ENCODE measurements at places on chromosomes 16 and 17.

GRCh38 chr16:48395375-48395774 is 10.2 kb upstream of the SIAH1 start:
- DNase-seq: no peak

DNA sequence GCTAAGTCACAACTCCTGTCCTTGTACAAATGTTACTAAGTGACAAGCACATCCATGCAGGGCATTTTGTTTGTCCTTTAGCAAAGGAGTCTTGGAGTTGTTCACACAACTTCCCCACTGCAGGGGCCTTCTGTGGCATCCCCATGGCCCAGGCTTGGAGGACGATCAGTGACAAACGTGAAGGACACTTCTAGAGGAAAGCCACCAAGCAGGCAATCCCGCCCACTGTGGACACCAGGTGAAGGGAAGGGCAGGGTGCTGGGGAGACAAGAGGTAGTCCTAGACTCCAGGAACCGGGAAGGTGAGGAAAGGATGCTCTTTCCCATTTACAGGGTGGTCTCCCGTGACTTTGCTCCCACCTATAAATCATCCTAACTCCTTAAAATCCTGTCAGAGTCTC is 4.1 kb downstream of the WDR45B start:
- no peak for DNase-seq

GRCh38 chr16:30715750-30716445 is 16.9 kb downstream of the SRCAP start:
- DNase-seq: peak; percentile 25

DNA sequence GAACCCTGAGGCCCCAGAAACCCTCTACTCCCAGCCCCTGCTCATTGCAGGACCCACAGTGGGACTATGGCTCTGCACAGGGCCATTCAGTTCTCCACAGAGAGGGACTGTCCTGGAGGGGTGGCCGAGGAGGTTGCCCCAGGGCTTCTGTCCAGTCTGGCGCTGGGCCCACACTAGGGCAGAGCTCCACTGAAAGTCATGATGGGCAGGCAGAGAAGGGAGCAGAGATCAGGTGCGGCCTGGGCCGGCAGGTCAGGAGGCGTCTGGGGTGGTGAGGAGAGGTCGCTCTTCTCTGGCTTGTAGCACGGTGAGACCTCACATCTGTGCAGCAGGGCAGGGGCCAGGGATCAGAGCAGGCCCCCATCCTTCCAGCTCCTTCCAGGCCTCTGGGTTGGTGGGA is 13.0 kb upstream of the PIK3R6 start:
- DNase-seq: no peak

DNA sequence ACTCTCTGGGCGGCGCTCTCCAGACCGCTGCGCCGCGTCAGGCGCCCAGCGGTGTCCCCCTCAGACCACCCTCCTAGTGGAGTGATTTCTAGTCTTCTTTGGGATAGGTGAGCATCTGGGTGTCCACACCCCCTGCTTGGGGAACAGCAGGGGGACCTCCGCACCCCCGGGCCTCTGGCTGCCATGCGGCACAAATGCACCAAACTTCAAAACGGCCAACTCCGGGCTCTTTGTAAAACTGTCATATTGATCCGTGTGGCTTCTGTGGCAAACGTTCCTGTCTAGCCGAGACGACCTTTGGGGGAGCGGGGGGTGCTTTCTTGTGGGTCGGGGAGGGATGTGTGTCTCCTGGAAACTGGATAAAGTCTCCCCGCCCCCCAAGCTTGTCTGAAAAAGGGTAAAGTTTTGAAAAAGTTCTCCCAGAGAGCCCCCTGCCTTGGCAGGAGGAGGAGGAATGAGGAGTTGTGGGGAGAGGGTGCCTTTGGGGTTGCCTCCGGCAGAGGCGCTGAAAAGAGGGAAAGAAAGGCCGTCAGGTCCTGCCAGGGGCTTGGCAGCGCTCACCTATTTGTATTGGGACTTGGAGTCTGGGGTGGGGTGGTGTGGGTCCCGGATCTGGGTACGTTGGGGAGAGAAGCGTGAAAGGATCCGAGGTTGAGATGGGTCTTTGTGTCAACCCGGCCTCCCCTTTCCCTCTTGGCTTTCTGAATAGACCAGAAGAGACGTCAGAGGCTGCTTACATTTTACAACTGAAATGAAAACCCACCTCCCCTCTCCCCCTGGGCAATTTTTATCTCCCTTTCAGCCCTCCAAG is 2.2 kb upstream of the CHD3 start:
- no peak for DNase-seq

GRCh38 chr16:8936421-8936820 is 27.3 kb downstream of the USP7 start:
- DNase-seq: no peak
